ENCODE measurements at places on chromosomes 16 and 17.
A peak's percentile ranks its signal among the peaks of the same experiment; 100 is the strongest.

- peak; percentile 12 for DNase-seq
Measured at GRCh38 chr17:29112771-29113295, 67.4 kb downstream of the MYO18A start.

DNA sequence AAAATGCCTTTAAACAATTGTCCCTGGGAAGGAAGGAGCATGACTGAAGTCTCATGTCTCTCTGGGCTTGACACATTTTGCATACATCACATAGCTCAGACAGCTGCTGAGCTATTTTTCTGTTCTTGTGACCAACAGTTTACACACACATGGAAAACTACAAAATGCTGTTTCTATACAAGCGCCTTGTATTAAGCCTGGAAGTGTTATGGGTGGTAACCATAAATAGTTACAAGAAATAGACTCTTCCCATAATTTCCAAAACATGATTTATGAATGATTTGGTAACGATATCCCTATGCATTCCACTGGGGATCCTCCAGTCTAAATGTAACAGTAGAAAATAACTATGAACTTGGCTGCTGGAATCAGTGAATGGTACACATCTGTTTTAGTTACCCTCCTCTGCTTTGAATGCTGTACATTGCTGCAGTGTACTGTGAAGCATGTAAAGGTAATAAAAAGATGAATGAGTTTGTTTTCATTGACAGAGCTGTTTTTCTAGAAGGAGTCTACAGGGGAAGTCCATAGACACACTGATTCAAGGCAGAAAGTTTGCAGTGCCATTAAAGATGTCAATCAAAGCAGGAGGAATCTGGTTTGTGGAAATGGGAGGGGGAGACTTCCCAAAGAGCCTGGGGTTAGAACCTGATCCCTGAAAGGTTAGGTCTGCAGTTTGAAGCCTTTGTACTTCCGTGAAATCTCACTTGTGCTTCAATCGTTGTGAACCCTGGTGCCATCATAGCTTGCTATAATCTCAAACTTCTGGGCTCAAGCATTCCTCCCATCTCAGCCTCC lies 5.0 kb downstream of the ACSF2 start:
- no peak for DNase-seq

DNA sequence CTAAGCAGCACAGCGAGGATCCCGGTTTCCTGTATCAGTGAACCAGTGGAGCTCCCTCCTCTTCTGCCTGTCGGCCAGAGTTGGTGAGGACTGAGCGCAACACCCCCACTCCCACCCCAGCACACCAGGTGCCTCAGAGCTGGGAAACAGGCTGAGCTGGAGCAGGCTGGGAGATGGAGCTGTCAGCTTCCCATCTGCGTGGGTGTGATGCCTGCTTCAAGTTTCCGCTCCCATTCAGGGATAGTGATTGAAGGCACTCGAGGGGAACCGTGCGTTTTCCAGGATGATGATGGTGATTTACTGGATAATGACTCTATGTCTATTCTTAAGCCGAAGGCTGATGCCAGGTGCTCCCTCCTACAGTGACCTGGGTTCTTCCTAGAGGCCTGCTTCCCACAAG lies 144.5 kb downstream of the TMEM132E start:
- no peak for DNase-seq

DNA sequence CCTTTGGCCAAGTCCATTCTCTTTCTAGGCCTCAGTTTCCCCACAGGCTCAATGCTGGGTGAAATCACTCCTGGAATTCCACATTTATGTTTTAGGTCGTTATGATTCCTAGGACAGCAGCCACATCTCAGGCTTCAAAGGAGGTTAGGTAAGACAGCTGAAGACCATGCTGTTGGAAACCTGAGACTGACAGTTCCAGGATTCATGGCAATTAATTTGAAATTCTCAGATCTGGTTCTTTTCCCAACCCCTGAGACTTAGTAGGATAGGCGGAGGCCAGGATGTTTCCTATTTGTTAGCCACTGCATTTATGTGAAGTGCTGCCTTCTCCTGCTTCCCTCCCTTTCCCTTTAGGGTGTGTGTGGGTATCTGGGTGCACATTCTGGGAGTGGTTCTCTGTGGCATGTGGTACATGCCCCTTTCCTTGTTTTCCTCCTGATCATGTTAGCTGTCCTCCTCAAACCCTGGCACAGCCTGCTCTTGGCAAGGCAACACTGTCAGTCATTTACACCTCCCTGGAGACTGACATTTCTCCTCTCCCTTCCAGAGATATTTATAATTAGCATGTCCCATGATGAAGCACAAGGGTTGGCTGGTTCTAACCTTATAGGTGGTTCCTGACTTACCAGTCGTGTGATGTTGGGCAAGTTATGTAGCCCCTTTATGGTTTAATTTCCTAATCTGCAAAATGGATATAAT lies 91.4 kb upstream of the SALL1 start:
- DNase-seq: no peak

DNA sequence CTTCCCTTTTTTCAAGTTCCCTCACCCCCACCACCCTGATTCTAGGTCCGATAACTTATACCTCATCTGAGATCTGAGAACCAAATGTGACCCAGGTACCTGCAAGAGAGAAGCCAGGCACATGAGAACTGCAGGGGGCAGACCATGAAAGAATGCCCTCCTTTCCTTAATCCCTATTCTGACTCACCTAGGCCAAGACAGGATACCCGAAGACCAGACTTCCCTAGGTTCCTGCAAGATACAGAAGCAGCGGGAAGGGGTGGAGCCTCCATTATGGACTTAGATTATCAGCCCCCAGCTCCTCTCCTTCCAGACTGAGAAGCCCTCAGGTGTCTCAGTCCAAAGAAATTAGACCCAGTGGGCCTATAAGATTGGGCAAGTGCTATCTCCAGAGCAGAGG lies 2.1 kb downstream of the KCNAB3 start:
- no peak for DNase-seq

GRCh38 chr16:68833251-68833650 lies 10.1 kb upstream of the TANGO6 start:
- DNase-seq: no peak

- DNase-seq: no peak
Measured at GRCh38 chr16:87618216-87618615, 15.9 kb downstream of the JPH3 start.
